ENCODE measurements at places on chromosomes 1 and 21. TPM values are rescaled to one million over a fixed set of nuclear protein-coding genes. Genes with fewer than 3 reads are reported as not detected.

S100A8 gene
- total RNA-seq, result not detected

CAPN9 gene
- total RNA-seq, result not detected

KRTAP7-1 gene
- total RNA-seq, result not detected

C1QC gene
- not detected for total RNA-seq

GBP7 gene
- total RNA-seq, result not detected

Measured in dermis blood vessel endothelial cell (primary cell).